ENCODE measurements at places on chromosomes 5 and 9. TPM values are rescaled to one million over a fixed set of nuclear protein-coding genes. Genes with fewer than 3 reads are reported as not detected.
A peak's percentile ranks its signal among the peaks of the same experiment; 100 is the strongest.

DNA sequence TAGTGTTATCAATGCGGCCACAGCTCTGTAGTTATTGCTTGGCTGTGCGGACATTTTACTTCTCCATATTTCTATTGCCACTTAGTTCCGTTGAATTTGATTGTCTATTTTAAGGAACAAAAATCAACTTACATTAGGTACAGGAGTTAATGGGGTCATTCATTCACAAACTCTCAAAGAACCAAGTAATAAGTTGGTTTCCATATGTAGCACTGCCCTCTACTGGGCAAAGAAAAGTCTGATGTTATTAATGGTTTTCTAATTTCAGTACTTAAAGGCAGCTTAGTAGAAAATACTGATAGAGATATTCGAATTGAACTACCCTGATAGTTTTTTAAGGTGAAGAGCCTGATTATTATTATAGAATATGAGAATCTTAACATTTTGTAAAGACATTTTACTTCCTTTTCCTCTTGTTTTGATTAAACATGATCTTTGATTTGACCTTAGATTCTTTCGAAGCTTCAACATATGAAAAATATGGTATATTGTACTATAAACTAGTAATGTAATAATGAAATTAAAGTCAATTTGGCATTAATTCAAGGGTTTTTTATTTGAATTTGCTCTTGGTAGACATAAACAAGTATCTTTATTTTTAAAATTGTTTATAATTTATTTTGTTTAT lies 119.5 kb upstream of the CTNND2 start:
- H3K4me1 ChIP-seq = no peaks in the 10 kb centered on the region
- H3K36me3 ChIP-seq = no peaks in the 10 kb centered on the region
- no peaks in the 10 kb centered on the region for H3K27me3 ChIP-seq
- no peak overlapping the region for H3K4me3 ChIP-seq

- peaks cover 15% of the 10 kb centered on the region for H3K4me1 ChIP-seq
- H3K27me3 ChIP-seq = no peaks in the 10 kb centered on the region
- no peak overlapping the region for H3K27ac ChIP-seq
- DNase-seq = no peak
Measured at GRCh38 chr9:652914-653313, 188.6 kb upstream of the DMRT1 start.

GRCh38 chr5:173793648-173794548 lies 94.3 kb upstream of the CPEB4 start:
- H3K4me1 ChIP-seq = no peaks in the 10 kb centered on the region
- no peak overlapping the region for H3K4me3 ChIP-seq
- H3K36me3 ChIP-seq = no peaks in the 10 kb centered on the region
- DNase-seq = no peak
- no peak overlapping the region for H3K27ac ChIP-seq

GRCh38 chr9:106106396-106106795 lies 412.1 kb downstream of the TMEM38B start:
- H3K27ac ChIP-seq = no peak overlapping the region
- no peak for DNase-seq
- no peaks in the 10 kb centered on the region for H3K36me3 ChIP-seq
- no peaks in the 10 kb centered on the region for H3K4me1 ChIP-seq
- no peaks in the 10 kb centered on the region for H3K27me3 ChIP-seq

- H3K36me3 ChIP-seq = no peaks in the 10 kb centered on the region
- no peaks in the 10 kb centered on the region for H3K4me1 ChIP-seq
- no peak overlapping the region for H3K27ac ChIP-seq
- DNase-seq = no peak
Measured at GRCh38 chr9:88174324-88174723, 36.0 kb upstream of the SPATA31C2 start.

DNA sequence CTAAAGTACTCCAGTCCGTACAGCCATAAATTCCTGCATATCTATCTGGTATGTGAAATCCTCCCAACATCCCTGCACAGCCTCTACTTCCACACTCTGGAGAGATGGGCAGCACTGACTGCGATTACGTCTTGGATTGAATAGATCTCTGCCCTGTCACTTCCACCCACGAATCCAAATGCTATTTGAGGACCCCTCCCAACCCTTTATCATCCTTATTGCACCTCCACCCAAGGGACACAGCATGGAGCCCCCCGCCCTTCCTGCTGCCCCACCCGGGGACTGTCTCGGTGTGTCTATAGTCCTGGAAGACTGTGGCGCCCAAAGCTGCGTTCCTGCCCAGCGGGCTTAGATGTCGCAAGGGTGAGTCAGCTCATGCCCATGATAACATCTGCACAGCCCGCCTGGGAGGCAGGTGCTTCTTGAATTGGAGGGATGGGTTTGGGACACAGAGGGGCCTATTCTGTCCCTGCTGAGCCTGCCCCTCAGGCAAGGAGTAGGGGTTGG lies 105.7 kb upstream of the HAND1 start:
- H3K27ac ChIP-seq = no peak overlapping the region
- H3K27me3 ChIP-seq = no peaks in the 10 kb centered on the region
- no peaks in the 10 kb centered on the region for H3K4me1 ChIP-seq
- H3K36me3 ChIP-seq = no peaks in the 10 kb centered on the region

DNA sequence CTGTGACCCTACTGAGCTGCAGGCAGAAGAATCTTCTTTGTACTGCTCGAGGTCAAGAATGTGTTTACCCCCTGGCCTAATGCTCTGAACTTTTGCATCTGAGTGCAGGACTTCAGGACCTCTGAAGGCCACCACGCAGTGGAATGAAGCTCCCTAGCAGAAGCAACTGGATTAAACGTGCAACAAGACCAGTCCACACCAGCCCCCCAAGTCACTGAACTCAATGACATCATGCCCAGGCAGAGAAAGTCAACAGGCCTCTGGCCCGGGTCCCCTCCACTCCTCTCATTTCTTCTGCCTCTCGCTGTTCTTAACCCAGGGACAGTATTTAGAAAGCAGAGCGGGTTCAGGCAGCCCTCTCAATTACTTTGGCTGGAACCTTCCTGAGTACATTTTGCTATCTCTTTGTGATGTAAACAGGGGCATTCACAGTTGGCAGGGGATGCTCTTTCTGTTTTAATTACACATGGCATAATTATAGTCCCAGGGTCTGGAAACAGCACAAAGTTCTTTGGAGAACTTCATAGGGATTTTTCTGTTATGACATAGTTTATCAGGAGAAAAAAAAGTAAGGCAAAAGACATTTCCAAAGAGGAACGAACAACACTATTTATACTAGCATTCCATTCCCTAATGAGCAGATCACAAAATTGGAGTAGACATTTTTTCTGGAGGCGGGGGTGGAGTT lies 108.2 kb upstream of the SPATA31D4 start:
- no peak overlapping the region for H3K27ac ChIP-seq
- H3K4me3 ChIP-seq = no peak overlapping the region
- H3K36me3 ChIP-seq = no peaks in the 10 kb centered on the region
- no peaks in the 10 kb centered on the region for H3K4me1 ChIP-seq

- H3K4me3 ChIP-seq = no peak overlapping the region
- H3K27me3 ChIP-seq = no peaks in the 10 kb centered on the region
- no peaks in the 10 kb centered on the region for H3K4me1 ChIP-seq
- DNase-seq = no peak
- peaks cover 70% of the 10 kb centered on the region for H3K36me3 ChIP-seq
Measured at GRCh38 chr9:131468031-131468430, 34.7 kb upstream of the POMT1 start.

DNA sequence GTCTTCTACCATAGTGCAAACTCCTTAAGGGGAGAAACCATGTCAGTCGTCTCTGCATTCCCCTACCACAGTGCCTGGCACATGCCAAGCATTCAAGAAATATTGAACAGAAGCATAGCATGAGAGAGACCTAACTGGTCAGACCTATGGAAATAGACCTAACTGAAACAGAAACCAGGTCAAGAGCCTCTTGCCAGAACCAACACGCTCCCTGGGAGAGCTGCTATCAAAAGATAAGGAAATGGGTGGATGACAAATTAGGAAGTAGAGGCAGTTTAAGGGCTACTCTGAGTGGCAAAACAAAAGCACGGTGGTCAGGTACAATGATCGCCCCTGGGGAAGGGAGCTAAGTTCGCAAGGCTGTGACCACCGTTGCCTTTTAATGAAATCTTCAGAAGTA lies 66.0 kb upstream of the SMIM15 start:
- H3K4me1 ChIP-seq = no peaks in the 10 kb centered on the region
- no peaks in the 10 kb centered on the region for H3K27me3 ChIP-seq
- H3K27ac ChIP-seq = no peak overlapping the region

DNA sequence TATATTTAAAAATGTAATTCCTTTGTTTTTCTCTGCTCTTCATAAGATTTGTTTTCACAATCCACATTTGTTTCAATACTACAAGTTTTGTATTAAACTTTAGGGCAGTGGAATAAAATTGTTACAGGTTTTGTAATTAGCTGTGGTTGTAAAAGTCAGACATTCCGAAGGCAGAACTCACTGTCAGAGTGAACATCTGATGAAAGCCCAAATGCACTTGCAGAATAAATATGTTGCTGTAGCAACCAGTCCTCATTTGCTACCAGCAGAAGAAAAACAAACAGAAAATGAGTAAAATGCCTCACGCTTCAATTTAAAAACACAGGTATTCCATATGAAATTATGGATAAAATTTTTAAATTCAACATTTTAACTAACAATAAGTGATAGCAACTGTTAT lies 740.1 kb upstream of the FAM174A start:
- no peaks in the 10 kb centered on the region for H3K4me1 ChIP-seq
- no peak overlapping the region for H3K4me3 ChIP-seq
- no peaks in the 10 kb centered on the region for H3K27me3 ChIP-seq
- no peak overlapping the region for H3K27ac ChIP-seq

- H3K27me3 ChIP-seq = no peaks in the 10 kb centered on the region
- H3K4me3 ChIP-seq = no peak overlapping the region
- DNase-seq = no peak
- H3K4me1 ChIP-seq = no peaks in the 10 kb centered on the region
- H3K27ac ChIP-seq = no peak overlapping the region
Measured at GRCh38 chr9:4229252-4229651, 70.6 kb downstream of the GLIS3 start.

- peak overlapping the region; percentile 66 for H3K4me3 ChIP-seq
- peak; percentile 24 for DNase-seq
- H3K36me3 ChIP-seq = no peaks in the 10 kb centered on the region
Measured at GRCh38 chr5:139668064-139668880, 20.1 kb downstream of the CXXC5 start.

DNA sequence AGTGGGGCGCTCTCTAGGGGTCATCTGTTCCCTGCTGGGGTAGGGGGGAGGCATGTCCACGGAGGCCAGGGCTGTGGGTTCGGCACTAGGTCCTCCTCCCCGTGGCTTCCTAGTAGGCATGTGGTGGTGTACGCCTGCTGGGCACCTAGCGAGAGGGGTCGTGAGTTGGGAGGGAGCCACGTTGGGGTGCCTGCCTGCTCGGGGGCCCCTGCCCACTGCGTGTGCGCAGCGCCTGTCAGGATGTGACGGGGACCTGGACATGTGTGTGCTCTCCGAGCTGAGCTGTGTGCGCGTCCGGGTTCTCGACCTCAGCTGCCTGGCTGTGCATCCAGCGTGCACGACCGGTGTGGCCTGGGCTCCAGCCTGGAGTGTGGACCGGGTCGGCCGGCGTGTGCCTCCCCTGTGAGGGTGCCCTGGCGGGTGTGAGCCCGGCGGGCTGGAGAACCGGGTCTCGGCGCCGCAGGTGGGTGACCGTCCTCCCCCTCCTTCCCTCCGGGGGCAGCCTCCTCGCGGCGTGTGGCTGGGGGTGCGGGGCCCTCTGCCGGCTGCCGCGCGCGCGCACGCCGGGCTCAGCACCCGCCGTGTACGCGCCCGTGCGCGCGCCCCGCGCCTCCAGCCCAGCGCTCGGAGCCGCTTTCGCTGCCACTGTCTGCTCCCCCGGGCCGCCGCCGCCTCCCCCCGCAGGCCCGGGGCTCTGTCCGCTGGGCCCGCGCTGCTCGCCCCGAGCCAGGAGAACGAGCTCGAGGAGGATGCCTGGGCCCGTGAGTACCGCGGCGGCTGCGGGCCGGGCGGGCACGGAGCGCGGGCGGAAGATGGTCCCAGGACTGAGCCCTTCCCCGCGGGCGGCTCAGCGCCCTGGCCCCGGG lies at the start of gene PRR7:
Gene PRR7 (plus strand): TSS at position 615 of the 866 bp plus-strand sequence. CDS start 8,254 bp downstream, outside the sequence.
- peaks cover 32% of the 10 kb centered on the region for H3K4me1 ChIP-seq
- DNase-seq = peak; percentile 85
- H3K27ac ChIP-seq = peak within 1 kb of the TSS; percentile 66
- peaks cover 8% of the 10 kb centered on the region for H3K36me3 ChIP-seq
- no peaks in the 10 kb centered on the region for H3K27me3 ChIP-seq

- no peak overlapping the region for H3K27ac ChIP-seq
- no peaks in the 10 kb centered on the region for H3K4me1 ChIP-seq
- no peak for DNase-seq
- no peaks in the 10 kb centered on the region for H3K27me3 ChIP-seq
Measured at GRCh38 chr5:175288048-175288621, 155.8 kb downstream of the DRD1 start.

- DNase-seq = no peak
- H3K4me1 ChIP-seq = peaks cover 32% of the 10 kb centered on the region
- H3K27ac ChIP-seq = no peak overlapping the region
- no peaks in the 10 kb centered on the region for H3K27me3 ChIP-seq
Measured at GRCh38 chr5:178208540-178209227, 4.4 kb downstream of the HNRNPAB start.

DNA sequence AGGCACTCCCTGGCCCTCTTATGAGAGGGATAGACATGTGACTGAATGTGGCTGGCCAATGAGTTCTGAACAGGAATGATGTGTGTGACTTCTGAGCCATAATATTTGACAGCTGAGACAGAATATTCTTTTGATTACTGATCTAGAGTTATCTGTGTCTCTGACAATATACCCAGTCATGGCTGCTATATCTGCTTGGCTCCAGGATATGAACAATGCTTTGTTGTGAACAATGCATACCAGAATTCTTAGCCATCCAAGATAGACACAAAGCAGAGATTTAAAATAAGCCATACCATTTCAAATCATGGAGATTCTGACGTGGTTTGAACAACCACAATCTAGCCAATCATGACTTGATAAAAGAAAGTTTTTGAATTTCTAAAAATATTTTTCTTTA lies 840.3 kb upstream of the SEMA6A start:
- H3K27me3 ChIP-seq = no peaks in the 10 kb centered on the region
- H3K4me3 ChIP-seq = no peak overlapping the region
- DNase-seq = no peak
- H3K36me3 ChIP-seq = no peaks in the 10 kb centered on the region

DNA sequence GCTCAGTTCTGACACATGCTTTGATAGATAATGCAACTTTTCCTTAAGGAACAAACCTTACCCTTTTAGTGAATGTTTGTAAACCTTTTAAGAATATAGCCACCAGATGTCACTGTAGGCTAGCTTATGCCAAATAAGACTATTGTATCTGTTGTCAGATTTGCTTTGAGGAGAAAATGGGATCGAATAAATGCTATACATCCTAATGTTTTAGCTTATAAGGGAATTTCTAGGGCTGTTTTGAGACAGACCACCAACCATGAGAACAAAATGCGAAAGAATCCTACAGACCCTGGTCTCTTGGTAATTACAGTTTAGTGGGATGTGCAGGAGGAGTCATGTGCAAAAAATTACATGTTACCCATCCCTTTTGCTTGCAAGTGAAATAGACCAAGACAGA lies 127.6 kb upstream of the NMUR2 start:
- H3K27ac ChIP-seq = no peak overlapping the region
- H3K4me3 ChIP-seq = no peak overlapping the region
- no peaks in the 10 kb centered on the region for H3K36me3 ChIP-seq
- H3K4me1 ChIP-seq = peaks cover 3% of the 10 kb centered on the region

- H3K27me3 ChIP-seq = no peaks in the 10 kb centered on the region
- H3K27ac ChIP-seq = no peak overlapping the region
- no peak for DNase-seq
- H3K36me3 ChIP-seq = no peaks in the 10 kb centered on the region
- H3K4me3 ChIP-seq = no peak overlapping the region
- H3K4me1 ChIP-seq = no peaks in the 10 kb centered on the region
Measured at GRCh38 chr5:174315871-174316270, 270.4 kb downstream of the NSG2 start.

The CDX1 gene
- total RNA-seq = not detected

The HMCN2 gene
- not detected for total RNA-seq

The KCNV2 gene
- total RNA-seq = not detected

The IL7R gene
- total RNA-seq = 272 TPM

The ARSB gene
- total RNA-seq = 19.6 TPM

The PROB1 gene
- total RNA-seq = 6.7 TPM

The ZNF879 gene
- total RNA-seq = 3.6 TPM

All from CD8-positive, alpha-beta memory T cell (primary cell).